ENCODE measurements at places on chromosomes 12 and 14.

DNA sequence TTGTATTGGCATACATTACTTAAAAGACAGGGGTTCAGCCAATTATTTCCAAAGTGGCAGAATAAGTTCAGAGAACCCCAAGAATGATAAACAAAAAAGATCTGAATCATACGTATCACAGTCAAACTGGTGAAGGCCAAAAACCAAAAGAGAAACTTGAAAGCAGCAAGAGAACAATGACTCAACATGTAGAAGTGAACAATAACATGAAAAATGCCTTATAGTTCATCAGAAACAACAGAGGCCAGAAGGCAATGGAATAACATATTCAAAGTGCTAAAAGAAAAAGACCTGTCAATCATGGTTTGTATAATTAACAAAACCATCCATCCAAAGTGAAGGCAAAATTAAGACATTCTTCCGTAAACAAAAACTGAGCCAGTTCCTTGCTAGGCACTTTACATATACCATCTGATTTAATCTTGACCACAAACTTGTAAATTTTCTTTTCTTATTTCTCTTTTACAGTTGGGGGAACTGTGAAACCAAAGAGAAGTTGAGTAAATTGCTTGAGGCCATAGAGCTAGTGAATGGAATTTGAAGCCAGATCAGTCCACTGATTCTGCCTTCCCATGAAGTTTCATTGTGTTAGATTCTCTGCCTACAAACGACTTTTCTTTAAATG lies 232.1 kb upstream of the SEL1L start:
- DNase-seq: no peak

- DNase-seq: no peak
Measured at GRCh38 chr14:103247169-103247606, 86.8 kb upstream of the EIF5 start.

- peak; percentile 64 for DNase-seq
Measured at GRCh38 chr12:47837190-47838171, 17.8 kb upstream of the HDAC7 start.

- DNase-seq: no peak
Measured at GRCh38 chr12:26455936-26456574, 260.7 kb downstream of the SSPN start.

DNA sequence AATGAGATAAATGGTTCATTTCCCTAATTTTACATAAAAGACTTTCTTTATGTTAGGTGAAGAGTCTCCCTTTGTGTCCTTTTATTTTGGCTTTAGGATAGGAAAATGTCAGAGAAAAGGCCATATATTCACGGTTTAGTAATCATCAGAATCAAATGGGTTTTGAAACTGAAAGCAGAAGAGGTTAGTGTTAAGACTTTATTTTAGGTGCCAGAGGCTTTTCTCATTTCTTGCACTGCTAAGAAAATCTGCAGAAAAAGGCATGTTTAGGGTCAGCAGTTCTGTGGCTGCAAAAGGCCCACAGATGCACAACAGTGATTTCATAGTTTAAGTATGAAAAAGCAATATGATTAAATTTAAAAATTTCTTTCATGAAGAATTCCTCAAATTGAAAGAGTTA lies 80.4 kb upstream of the SINHCAF start:
- DNase-seq: no peak

DNA sequence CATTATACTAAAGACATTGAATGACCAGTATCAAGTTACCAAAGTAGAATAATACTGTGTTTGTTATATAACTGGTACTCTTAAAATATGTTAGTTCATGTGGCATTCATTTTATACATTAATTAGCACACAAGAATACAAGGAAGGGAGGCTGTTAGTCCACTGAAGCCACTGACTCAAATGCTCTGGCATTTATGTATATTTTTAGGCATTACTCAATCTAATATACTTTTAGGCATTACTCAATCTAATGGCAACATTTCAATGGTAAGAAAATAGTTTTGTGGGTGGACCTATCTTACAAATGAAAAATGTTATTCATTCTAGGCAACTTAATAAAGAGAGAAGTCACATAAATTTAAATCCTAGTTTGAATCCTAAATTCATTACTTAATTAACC lies 874.4 kb upstream of the USP15 start:
- no peak for DNase-seq

DNA sequence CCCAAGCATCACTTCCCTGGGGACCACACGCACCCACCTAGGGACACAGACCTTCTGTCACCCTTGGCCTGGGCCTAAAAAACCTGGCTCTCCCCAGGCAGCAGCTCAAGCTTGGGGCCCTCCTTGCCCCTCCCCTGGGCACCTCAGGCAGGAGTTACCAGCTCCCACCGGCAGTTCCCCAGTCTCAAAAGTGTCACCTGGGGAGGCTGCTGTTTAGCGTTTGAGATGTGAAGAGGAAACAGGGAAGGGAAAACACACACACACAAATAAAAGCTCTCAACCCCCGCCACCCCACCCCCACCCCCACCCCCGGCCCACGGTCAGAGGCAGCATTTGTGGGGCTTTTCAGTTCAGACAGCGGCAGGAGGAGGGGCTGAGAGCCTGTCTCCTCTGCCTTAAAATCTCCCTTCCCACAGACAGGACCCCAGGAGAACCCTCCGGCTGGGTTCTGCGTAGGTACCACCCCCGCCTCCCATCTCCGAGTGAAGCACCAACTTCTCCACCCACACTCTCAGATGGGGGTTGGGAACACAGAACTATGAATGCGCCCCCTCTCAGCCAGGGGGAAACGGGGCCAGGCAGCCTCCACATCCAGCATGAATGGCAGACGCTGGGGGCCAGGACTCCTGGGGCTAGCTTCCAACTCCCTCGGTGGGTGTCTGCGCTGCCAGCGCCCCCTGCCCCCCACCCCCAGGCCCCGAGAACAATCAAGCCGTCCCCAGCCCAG lies 3.0 kb downstream of the NCOR2 start:
- peak; percentile 16 for DNase-seq

- DNase-seq: no peak
Measured at GRCh38 chr12:43776498-43776897, 17.7 kb downstream of the IRAK4 start.

DNA sequence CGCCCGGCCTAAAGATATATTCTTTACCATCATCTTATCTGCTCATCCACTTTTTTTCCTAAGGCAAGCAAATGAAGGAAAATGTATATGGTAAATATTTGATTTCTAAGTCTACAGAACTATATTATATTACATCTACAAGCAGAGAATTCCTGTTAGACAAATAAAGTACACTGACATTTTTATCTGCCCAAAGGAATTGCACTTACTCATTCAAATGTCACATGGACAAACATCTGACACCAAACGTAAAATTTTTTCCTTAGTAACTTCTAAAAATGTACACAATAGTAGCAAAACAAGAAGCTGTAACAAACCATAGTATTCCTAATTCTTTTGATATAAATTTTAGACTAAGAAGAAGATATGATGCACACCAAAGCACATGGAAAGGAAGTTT lies 51.0 kb downstream of the SPPL3 start:
- DNase-seq: no peak

DNA sequence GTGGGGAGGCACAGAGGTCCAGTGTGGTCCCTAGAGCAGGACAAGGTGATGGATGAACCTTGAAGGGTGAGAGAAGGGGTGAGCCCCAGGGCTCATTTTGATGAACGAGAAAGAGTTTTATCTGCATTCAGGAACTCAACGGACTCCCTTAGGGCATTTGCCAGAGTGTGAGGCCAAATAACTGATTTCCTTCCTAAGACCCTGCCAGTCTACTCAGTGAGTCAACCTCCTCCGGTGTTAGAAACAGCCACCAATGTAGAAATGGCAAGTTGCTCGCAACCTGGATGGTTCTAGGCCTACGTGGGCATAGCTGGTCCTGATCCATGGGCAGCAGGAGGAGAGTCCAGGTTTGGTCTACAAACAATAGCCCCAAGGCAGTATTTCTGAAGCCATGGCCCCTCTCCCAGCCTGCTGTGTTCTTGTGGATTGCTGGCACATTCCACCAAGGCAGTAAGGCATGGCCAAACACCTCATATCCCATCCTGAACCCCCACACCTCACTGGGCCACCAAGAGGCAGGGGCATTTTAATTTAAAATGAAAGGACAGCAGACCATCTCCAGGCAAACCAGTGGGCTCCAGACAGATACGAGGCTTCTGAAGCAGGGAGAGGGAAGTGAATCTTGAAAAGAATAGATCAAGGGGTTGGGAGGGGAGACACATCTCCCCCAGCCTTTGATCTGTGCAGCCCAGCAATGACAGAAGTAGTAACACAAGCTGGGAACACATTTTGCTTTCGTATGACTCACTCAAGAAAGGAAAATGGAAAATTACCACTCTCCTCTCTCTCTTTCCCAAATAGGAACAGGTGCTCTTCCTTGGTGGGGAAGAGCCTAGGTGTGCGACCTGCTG lies 25.4 kb upstream of the TESC start:
- no peak for DNase-seq

DNA sequence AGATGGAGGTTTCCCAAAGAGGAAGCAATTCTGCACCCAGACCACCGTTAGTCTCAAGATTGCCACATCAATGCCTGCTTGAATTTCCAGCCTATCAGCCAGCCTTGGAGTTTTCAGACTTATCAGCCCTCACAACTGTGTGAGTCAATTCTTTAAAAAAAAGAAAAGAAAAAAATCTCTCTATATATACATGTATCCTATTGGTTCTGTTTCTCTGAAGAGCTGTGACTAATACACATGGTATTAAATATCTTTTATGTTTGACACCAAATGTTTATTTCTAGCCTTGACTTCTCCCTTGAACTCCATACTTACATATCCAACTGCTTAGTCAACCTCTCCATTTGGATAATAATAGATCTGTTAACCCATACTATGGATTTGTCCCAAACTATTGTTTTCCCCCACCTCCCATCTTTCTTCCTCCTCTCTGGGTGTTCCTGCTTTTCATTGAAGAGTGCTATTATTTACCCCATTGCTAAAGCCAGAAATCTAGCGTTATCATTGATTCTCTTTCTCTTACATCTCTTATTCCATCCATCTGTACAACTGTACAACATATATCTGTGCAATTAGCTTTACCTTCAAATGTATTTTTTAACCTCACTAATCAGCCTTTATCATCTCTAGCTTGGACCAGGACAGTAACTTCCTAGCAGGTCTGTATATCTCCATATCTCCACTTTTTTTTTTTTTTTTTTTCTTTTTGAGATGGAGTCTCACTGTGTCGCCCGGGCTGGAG lies 22.7 kb upstream of the EID3 start:
- DNase-seq: no peak

DNA sequence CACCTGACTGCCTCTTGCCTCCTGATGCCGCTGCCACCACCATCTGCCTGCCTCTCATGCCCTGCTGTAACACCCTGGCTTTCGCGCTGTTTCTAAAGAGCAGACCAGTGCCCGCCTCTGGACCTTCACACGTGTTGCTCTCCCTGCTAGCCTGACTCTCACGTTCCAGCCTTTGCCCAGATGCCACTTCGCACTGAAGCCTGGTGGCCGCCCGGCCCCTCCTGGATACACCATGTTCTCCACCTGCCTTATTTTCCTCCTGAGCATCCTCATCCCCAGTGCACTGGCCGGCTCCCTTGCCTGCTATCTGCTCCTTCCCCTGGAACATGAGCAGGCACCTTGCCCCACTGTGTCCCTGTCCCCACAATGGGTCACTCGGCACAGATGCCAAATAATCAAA lies 146.5 kb downstream of the PIWIL1 start:
- no peak for DNase-seq

DNA sequence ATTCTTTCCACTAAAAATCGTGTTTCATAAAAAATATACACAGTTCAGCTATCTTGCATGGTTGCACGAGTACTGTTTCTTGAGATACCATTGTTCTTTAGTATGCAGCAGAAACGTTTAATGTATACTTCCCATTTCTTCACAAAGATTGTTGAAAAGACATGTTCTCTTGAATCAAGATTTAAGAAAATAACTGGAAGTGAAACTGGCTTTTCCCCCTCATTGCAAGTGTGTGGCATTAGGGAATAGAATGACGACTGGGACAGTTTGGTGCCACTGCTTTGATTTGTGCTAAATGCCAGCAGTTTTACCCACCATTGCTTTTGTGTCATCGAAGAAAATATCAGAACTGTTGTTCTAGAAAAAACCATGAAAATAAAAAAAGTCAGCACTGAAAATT lies 20.3 kb upstream of the DHRS2 start:
- no peak for DNase-seq

All from activated T-cell treated with anti-CD3 and anti-CD28 coated beads for 4 hours (primary cell).